ENCODE measurements at places on chromosomes 16 and 17. TPM values are rescaled to one million over a fixed set of nuclear protein-coding genes. Genes with fewer than 3 reads are reported as not detected.

DNA sequence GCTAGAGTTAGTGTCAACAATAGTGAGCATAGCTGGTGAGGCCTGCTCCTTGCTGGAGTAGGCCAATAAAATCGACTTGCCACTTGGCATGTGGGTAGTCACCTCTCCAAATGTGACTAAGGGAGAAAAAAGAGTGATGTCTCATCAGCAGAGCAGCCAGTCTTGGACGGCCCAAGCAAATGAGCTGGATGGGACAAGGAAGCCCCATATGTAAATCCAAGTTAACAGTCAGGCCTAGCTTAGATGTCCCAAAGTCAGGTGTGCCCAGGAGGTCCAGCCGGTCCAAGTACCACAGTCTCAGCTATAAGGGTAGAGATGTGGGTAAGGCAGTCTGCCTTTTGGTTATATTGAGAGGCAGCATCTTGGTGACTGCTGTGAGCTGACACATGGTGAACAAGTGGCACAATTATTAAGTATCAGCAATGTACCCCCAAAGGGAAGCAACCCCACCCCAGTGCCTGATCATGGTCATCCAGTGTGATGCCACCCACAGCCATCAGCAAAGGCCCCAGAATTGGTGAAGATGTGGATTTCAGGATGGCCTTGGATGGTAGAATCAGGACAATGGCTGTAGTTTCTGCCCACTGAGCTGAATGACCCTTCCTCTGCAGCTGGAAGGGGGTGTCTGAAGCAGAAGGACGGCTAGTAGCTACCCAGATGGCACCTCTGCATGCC, 83.4 kb downstream of the TNFRSF13B start:
- H3K27me3 ChIP-seq = no peaks in the 10 kb centered on the region
- no peak for DNase-seq
- H3K4me1 ChIP-seq = no peaks in the 10 kb centered on the region
- H3K36me3 ChIP-seq = no peaks in the 10 kb centered on the region
- H3K4me3 ChIP-seq = no peak overlapping the region
- H3K27ac ChIP-seq = no peak overlapping the region

DNA sequence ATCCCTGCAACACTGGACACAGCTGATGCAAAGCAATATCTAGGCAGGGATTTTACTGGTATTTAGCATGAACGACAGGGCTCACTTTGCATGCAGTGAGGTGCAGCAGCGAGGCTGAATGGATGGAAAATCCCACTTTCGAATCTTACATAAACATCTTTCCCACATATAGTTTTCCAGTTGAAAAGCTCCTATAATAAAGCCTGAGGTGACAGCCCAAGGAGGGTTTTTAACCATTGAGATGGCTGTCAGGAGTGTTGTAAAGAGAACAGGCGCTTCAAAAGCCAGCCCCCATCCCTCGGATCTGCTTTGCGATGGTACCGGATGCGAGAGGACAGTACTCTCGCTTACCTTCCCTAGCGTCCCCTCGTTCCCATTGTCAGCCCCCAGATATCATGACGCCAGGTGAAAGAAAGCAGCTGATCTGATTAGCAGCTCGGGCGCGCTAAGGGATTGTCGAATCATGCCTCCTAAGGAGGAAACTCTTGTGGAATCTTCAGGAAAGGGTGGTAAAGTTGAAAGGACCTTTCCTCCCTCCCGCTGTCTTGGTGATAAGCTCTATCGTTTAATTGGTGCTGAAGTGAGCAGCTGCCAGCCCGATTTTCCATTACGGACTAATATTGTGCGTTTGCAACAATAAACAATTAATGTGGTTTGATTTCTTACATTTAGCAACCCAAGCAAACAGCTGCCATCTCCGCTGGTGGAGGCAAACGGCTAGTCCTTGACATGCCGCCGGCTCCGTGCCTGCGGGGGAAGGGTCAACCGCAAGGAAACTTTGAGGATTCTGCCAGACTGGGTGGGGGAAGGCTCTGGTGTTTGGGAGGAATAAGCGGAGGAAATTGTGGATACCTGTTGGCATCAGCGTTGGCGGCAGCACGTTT, 1.8 kb downstream of the CDH8 start:
- no peak for DNase-seq
- no peaks in the 10 kb centered on the region for H3K27me3 ChIP-seq
- H3K27ac ChIP-seq = no peak overlapping the region
- H3K4me3 ChIP-seq = no peak overlapping the region

- H3K27ac ChIP-seq = no peak overlapping the region
- H3K27me3 ChIP-seq = no peaks in the 10 kb centered on the region
- no peaks in the 10 kb centered on the region for H3K4me1 ChIP-seq
- no peaks in the 10 kb centered on the region for H3K36me3 ChIP-seq
- no peak for DNase-seq
- no peak overlapping the region for H3K4me3 ChIP-seq
Measured at GRCh38 chr17:27906226-27906580, 13.0 kb upstream of the LYRM9 start.

DNA sequence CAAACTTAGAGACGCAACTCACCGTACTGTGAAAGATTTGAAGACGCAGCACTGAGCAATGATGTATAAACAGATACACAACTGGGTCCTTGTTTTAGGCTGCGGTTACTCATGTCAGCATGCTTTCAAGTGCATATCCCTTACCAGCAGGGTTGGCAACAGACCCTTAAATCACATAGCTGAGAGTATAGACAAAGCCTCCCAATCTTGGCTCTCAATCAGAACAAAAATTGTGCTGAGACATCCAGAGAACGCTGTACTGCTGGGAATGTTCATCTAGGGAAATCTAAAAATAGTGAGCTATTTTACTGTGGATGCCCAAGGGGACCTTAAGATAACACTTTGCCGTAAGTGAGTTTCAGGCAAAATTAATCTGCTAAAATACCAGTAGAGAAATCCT, 84.4 kb upstream of the NUDT7 start:
- no peaks in the 10 kb centered on the region for H3K4me1 ChIP-seq
- H3K27ac ChIP-seq = no peak overlapping the region

DNA sequence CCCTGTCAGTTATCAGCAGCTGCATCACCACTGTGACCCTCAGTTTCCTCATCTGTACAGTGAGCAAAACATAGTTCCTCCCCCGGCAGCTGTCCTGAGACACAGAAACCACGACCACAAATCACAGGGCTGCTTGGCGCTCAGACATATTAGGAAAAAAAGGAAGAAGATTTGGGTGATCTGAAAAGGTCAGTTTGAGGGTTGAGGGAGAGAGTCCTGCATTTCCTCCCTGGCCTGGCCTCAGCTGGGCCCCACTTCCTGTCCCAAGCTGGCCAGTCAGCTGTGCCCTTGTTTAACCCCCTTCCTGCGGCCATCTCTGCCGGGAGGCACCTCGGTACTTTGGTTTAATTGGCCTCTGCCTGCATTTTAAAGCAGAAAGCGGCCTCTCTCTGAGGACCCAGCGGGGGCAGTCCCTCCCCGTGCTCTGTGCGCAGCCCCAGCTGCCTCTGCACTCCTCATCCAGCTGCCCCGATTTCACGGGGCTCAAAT, 24.0 kb upstream of the CIBAR2 start:
- peaks cover 8% of the 10 kb centered on the region for H3K4me1 ChIP-seq
- no peak overlapping the region for H3K4me3 ChIP-seq

- H3K27me3 ChIP-seq = no peaks in the 10 kb centered on the region
- no peak for DNase-seq
- H3K36me3 ChIP-seq = no peaks in the 10 kb centered on the region
- no peaks in the 10 kb centered on the region for H3K4me1 ChIP-seq
- H3K27ac ChIP-seq = no peak overlapping the region
Measured at GRCh38 chr17:55320594-55321426, 56.0 kb downstream of the HLF start.

NKD1 gene
- total RNA-seq = 5.8 TPM

KCNJ18 gene
- total RNA-seq = not detected

KRTAP1-1 gene
- total RNA-seq = 0.16 TPM

RPRML gene
- 0.24 TPM for total RNA-seq

Data from pancreas (tissue), 10 donors.